Hematopoietic multipotent progenitor cell (in vitro differentiated cells): ENCODE measurements at places on chromosomes 11 and 22.

DNA sequence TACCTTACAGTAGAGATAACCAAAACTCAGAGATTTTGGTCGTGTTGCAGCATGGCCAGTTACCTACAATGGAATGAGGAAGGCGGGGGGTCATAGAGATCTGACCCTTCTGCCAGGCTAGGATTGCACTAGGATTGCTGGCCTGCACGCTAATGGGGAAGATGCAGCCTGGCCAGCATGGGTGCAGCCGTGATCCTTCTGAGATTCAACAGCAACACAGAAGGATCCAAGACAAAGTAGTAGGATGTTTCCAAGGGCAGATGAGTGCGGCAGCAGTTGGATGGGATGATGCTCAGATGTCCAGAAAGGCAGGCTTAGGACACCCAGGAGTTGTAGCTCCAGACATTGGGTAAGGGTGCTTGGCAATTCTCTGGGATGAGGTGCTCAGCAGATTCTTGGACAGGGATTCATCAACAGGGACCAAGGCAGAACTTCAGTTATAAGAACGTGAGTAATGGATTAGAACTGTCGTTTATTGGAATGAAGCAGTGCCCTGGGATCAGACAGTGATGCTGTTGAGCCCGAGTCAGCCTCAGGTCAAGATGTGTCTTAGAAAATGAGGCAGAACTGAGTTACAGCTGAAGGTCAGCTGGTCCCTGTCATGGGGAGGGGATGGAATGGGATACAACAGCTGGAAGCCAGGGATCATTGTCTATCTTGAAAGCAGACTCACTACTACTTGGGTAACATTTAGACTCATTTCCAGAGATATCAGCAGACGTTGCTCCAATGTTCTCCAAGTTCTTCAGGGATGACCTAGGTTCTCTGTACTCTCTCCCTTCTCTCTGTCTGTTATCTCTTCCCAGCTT is 71.0 kb downstream of the PARVA start:
- no peak for DNase-seq

DNA sequence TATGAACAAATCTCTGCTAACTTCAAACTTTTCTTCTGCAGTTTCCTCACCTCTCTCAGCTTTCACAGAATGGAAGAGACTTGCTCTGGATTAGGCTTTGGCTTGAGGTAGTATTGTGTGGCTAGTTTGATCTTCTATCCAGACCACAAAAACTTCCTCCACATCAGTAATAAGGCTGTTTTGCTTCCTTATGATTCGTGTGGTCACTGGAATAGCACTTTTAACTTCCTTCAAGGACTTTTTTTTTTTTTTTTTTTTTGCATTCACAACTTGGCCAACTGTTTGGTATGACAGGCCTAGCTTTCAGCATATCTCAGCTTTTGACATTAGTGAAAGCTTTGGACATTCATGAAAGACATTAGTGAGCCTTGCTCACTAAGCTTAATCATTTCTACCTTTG is 47.5 kb upstream of the LRRC55 start:
- DNase-seq: no peak

DNA sequence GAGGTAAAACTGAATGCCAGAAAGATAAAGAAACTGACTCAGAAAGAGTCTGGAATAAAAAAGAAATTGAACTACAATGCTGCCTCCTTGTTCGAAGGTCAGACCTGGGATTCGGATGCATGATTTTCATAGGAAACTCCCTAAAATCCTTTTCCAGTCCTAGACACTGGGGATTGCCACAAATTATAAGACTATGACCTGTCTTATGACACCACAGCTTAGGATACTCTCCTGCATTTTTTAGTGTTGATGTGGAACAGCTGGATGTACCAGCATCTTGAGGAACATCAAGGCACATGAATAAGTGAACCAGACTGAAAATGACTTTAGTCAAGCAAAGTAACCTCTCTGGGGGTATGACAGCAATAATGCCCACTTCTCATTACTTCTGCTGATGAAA is 9.0 kb downstream of the KIRREL3 start:
- DNase-seq: no peak

GRCh38 chr11:94741022-94741679 is 27.0 kb upstream of the AMOTL1 start:
- DNase-seq: peak; percentile 59

GRCh38 chr11:65894034-65894591 is 3.6 kb downstream of the CCDC85B start:
- DNase-seq: no peak

- no peak for DNase-seq
Observed at GRCh38 chr11:93917673-93918072, 67.3 kb upstream of the VSTM5 start.

GRCh38 chr11:116366980-116367645 is 405.7 kb downstream of the BUD13 start:
- no peak for DNase-seq

- DNase-seq: no peak
Observed at GRCh38 chr11:115637599-115638241, 133.5 kb upstream of the CADM1 start.

GRCh38 chr11:86593833-86594232 is 78.6 kb downstream of the ME3 start:
- DNase-seq: no peak

DNA sequence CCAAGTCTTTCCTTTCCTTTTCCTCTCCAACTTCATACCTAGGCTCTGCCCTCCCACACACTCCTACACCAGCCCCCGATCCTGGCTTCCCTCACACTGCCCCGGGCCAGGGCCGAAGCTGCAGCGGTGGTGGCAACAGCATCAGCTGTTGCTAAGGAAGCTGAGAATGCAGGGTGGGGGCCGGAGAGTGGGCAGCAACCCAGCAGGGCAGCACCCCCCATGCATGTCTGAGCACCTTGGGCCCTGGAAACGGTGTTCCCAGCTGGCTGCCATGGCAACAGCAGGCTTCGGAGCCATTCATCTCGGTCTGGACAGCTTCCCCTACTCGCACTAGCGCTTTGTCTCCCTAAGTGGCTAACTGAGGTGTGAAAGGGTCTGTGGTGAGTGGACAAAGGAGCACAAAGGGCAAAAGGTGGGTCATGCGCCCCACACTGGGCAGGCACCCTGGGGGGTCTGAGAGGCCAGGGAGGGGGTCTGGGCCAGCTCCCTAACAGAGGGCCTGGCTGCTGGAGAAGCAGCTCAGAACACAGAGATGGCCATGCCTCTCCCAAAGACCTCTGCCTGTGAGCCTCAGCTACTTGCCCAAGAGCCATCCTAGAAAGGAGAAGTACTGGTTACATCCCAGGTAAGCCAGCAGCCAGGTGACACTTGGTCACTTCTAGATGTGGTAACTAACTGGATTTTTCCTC is 42.1 kb upstream of the JAM3 start:
- DNase-seq: no peak

DNA sequence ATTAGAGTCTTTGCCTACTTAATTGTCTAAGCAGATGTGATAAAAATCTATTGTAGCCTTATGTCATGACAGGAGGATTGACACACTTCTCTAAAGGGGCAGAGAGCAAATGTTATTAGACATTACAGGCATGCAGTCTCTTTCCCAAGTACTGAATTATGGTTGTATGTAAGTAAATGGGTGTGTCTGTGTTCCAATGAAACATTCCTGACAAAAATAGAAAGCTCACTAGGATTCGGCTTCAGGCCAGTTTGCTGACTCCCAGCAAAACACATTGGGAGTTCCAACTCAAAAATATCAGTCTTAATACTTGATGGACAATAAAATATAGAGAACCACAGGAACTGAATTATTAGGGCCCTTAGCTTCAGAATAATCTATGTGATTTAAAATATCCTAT is 1480.4 kb downstream of the FAM181B start:
- no peak for DNase-seq

DNA sequence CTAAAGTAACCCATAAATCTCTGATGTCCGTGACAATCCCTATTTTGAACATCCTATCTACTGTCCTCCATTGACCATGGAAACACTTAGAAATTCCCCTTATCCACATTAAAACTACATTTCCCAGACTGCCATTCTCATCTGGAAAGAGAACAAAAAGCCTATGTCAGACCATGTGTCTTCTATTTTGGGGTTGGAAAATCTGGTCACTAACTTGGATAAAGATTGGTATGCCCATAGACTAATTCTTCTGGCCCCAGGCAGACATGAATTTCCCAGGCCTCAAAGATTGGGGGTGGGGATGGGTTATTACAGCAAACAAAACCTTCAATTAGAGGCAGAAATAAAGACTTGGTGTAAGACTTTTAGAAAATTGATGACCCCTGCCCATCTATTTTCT is 30.9 kb upstream of the CREB3L1 start:
- no peak for DNase-seq

GRCh38 chr11:57426439-57426928 is 437 bp downstream of the SLC43A3 start:
- DNase-seq: no peak

DNA sequence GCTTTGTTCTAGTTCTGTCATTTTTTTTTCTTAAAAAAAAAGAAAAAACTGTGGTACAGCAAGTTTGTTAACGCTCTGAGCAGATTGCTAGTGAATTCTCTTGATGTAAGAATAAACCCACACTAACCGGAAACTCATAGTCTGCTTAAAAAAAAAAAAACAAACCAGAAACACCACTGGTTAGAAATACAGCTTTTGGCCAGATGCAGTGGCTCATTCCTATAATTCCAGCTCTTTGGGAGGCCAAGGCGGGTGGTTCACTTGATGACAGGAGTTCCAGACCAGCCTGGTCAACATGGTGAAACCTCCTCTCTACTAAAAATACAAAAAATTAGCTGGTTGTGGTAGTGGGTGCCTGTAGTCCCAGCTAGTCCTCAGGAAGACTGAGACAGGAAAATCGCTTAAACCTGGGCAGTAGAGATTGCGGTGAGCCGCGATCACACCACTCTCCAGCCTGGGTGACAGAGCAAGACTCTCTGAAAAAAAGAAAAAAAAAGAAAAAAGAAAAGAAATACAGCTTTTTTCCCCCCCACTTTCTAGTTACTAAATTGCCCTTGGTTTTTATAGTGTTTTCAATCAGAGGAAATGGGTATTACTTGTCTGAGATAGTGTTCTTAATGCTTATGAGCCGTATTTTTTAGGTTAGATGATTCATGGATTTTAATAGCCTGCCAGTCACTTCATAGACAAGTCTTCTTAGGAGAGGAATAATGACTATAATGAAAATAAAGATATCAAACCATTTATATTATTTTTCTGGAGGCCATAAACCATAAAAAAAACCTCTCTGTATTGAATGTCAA is 222.8 kb downstream of the DDX10 start:
- no peak for DNase-seq

DNA sequence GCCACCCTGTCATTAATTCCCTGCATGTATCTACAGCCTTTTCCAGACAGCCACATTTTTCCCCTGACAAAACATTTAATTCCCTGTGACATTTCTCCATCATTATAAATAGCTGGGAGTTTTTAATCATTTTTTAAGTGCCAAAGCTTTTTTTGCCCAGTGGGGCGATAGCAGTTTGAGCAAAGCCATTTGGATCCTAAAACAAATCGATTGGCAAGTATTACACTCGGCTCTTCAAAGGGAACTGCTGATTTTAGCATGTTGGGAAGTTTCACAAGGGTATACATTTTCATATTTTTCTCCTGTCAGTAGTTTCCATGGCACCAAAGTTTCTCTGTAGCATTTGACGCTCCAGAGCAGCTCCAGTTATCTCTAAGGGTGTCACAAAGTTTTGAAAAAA is 210.8 kb downstream of the HIPK3 start:
- DNase-seq: no peak

- DNase-seq: no peak
Observed at GRCh38 chr11:61963282-61964057, 4.0 kb downstream of the FTH1 start.

- DNase-seq: no peak
Observed at GRCh38 chr11:69076129-69076791, 27.5 kb downstream of the TPCN2 start.

DNA sequence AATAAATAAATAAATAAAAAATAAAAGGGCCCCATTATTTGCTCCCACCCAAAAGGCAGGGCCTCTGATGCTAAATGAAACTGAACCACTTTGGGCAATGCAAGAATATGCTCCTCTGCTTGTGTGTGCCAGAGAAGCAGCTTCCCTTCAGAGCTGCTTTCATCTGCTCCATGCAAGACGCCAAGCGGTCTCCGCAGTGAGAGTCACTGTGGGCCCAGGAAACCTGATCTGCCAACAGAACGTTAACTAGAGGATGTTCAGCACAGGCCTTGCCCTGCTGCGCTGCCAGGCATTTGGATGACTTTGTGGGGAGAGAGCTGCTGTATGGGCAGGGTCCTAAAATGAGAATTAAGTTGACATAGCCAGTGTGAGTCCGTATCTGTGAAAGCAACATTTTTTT is 43.7 kb upstream of the APOA1 start:
- no peak for DNase-seq

DNA sequence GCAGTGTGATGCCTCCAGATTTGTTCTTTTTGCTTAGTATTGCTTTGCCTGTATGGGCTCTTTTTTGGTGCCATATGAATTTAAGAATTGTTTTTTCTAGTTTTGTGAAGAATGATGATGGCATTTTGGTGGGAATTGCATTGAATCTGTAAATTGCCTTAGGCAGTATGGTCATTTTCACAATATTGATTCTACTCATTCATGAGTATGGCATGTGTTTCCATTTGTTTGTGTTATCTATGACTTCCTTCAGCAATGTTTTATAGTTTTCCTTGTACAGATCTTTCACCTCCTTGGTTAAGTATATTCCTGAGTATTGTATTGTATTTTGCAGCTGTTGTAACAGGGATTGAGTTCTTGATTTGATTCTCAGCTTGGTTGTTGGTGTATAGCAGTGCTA is 18.3 kb upstream of the ZBED5 start:
- no peak for DNase-seq

GRCh38 chr11:104830080-104830479 is 68.2 kb downstream of the CASP12 start:
- DNase-seq: no peak

DNA sequence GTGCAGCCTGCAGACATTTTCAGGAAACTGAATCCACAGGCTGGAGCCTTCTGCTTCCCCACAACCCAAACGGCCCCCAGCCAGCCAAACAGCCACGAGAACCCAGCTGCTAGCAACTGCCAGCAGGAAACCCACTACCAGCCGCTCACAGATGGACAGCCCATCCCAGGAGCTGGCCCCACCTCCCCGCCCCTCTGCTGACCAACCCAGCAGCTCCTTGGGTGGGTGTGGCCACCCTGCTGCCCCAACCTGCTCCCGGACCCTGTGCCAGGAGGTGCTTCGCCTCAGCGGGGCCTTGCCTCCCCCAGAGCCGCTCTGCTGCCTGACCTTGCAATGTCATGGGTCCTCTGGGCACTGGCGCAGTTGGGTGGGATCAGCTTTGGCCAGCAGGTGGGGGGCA is 8.2 kb upstream of the CCDC188 start:
- DNase-seq: peak; percentile 81

GRCh38 chr11:61413496-61413895 is 16.3 kb downstream of the CPSF7 start:
- DNase-seq: no peak

- DNase-seq: no peak
Observed at GRCh38 chr11:69375316-69376154, 81.6 kb downstream of the MYEOV start.

DNA sequence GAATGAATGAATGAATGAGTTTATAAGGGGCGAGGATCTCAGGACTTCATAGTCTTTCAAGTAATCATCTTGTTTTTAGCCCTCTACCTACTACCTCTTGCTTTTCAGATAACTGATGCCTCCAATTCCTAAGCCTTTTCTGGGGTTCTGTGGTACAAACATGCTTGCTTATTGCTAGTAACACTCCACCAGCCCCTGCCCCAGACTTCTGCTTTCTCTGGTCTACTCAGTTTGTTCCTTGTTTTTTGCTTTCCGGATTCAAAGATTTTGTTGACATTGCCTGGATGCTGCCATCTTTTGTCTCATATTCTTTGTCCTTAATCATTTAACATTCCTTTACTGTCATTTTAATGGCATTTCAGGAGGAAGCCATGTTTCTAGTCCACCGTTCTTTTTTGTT is 8.9 kb upstream of the TMEM9B start:
- DNase-seq: no peak
